Esophagus squamous epithelium (tissue), 5 donors: ENCODE measurements at places on chromosomes 1 and 21.

DNA sequence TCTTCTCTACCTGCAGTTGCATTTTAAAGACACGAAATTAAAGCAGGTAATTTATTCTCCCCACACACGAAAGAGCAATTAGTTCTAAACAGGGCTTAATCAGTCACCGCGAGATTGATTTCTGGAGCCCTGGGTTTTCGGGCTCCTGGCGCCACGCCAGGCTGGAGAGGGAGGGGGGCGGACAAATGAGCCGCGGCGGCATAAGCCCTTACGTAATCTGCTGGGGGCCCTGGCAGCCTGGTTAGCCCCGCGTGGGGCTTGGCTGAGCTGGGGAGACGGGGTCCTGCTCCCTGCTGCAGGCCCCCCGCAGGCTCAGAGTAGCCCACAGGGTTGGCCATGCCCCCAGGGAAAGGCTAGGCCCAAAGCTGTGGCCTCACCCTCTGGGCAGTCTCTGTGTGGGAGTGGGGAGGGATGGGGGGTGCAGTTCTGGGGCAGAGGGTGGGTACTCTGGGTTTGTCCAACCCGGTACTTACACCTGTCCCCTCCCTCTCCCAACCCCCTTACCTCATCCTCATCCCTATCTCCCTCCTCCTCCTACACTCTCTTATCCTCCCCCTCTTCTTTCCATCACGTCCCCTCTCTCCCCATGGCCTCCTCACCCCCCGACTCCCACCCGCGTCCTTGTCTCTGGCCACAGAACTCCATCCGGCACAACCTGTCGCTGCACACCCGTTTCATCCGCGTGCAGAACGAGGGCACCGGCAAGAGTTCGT is 19.9 kb downstream of the FOXO6 start:
- no peak for DNase-seq

GRCh38 chr1:44401256-44402228 is 3.5 kb upstream of the RNF220 start:
- no peak for DNase-seq

- DNase-seq, result no peak
Observed at GRCh38 chr1:7988576-7988975, 27.1 kb downstream of the PARK7 start.

- no peak for DNase-seq
Observed at GRCh38 chr1:90413519-90413918, 303.6 kb downstream of the BARHL2 start.

DNA sequence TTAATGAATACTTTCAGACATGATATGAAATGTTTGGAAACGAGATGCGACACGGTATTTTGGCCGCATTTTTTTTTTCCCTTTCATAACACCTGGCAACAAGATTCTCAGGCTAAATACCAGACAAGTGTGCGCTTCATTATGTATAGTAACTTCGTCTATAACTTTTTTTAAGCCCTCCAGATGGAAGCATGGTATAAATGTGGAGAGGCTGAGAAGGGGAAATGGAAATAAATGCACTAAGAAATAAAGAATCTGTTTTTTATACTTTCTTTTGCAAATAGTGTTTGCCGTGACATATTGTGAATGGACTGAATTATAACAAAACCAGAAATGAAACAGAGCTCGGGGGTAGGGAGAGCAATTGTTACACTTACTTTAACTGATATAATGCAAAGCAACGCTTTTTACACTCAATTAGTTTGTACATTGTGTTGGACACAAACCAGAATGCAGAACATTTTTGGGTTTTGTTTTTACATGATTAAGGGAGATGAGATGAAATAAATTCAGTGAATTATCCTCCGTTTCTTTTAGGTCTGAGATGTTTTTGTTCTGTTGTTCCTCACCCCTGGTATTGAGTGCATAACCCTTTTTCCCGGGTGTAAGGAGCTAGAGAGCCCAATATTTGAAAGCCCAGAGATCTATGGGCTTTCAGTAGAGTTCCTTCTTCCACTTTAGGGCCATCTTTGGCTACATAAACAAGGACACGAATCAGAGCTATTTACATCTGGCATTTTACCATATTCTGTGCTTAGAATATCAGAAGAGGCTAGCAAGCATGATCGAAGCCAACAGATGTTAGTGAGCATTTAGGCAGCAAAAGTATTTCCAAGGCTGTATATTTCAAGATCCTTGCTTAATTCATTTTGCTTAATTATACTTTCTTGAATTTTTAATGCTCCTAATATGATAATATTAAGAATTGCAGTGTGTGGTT is 478.0 kb downstream of the CAMTA1 start:
- DNase-seq, result no peak

DNA sequence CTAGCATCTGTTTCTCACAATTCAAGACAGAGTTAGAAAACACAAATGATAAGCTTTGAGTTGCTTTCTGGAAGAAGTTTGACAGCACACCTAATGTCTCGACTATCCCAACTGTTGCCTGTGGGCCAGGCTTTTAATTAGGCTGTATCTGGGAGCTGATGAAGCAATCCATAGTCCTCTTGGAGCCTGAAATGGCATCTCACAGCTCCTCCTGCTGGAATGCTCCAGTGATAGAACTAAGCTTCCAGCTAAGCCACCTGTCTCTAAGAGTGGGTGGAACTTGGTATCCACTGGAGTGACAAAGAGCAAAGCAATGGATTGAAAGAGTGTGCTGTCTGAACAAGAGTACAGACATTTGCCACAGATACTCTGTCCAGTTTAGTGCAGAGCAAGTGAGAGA is 605.3 kb upstream of the NR5A2 start:
- DNase-seq, result no peak

DNA sequence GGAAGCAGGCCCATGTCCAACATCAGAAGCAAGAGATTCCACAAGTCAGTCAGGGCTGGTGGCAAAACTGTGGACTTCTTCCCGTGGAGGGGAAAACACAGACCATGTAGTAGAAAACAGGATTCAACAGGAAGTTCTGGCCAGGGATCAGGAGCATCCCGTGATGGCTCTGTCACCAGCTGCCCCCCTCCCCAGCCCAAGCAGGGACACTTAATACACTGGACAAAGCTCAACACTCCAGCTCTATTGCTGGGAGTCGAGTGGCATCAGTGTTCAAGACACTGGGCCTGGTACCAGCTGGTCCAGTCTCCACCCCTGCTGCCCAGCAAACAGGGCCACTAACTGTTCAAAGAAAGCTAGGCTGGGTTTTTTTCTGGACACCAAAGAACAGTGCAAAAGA is 3.7 kb downstream of the SLC45A3 start:
- no peak for DNase-seq

DNA sequence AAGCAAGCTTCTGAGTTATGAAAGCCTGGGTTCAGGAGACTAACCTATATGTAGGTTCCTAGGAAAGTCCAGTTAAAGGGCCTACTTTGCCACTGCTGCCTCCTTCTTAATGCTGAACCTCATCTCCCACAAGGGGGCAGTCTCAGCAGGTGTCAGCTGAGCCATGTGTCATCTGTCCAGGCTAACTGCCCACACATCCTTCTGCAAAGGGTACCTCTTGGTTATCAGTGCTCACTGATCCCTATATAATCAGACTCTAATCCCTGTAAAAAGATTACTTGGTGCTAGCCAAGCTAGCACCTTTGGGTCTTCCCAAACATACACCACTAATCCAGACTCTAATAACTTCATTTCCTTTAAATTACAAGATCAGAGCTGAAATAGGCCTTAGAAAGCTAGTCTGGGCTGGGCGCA is 9.0 kb downstream of the PRDX1 start:
- no peak for DNase-seq

DNA sequence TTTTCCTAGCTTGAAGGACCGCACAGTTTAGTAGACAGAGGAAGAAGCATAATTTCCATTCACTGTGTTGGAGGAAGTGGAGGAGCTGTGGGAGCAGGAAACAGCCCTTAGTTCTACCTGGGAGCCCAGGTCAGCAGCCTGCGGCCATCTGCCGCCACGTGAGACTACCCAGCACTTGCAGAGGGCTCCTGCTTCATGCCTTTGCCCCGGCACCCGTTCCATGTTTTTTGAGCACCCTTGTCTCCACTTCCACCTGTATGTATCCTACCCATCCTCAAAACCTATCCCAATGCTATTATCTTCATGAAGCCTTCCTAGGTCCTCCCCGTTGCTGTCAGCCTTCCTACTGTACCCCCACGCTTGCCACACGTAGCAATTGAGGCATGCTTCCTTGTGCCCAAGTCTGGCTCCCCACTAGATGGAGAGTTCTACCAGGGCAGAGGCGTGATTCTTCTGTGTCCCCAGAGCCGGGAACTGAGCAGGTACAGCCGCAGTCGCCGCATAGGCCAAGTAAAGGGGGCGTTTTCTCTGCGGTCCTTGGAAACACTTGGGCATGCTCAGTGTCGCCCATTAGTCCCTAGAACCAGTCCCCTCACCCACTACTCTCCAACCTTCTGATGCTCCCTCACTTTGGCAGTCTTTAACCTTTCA is 1.9 kb downstream of the SLC6A9 start:
- DNase-seq, result no peak

DNA sequence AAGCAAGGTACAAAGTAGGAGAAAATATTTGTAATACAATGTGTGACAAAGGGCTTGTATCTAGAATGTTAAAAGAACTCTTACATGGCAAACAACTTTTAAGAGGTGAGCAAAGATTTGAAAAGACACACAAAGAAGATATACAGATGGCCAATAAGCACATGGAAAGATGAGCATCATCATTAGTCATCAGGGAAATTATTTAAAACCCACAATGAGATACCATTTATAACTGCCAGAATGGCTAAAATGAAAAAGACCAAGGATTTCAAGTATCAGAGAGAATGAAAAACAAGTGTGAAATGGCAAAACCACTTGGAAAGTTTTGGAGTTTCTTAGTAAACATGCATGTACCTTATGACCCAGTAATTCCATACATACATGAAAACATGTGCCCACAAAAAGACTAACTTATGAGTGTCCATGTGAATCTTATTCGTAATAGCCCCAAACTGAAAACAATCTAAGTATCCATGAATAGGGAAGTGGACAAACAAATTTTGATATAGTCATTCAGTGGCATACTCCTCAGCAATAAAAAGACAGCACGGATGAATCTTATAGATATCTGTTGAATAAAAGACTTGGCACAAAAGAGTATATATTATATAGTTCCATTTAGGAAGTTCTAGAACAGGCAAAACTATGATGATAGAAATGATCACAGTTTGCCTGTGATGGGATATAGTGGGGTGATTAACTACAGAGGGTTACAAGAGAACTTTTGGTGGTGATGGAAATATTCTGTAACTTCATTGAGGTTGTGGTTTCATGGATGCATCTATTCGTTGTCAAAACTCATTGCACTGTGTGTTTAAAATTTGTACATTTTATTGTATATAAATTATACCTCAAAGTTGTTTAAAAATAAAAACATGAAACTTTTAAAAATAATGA is 82.0 kb downstream of the DISP1 start:
- no peak for DNase-seq

GRCh38 chr1:29033829-29034466 is 89.8 kb downstream of the TMEM200B start:
- no peak for DNase-seq

- no peak for DNase-seq
Observed at GRCh38 chr1:227343727-227344551, 25.6 kb upstream of the CDC42BPA start.

DNA sequence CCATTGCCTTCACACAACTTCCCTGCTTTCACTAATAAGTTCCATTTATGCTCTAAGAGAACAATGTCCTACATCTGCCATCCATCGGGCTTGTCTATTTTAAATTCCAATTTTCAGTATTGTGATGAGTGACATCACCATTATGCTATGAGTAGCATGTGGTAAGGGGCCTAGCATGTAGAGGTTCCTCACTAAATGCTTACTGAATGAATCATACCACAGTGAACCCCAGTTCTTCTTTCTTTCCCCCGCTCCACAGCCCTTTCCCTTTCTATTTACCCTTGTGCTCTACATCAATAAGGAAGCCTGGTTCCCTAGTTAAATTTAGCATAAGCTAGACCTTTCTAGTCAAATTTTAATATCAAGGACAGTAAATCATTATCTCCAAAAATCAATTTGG is 195.0 kb upstream of the RGS18 start:
- DNase-seq, result no peak

- DNase-seq, result no peak
Observed at GRCh38 chr1:34742667-34743270, 12.1 kb upstream of the GJB5 start.

DNA sequence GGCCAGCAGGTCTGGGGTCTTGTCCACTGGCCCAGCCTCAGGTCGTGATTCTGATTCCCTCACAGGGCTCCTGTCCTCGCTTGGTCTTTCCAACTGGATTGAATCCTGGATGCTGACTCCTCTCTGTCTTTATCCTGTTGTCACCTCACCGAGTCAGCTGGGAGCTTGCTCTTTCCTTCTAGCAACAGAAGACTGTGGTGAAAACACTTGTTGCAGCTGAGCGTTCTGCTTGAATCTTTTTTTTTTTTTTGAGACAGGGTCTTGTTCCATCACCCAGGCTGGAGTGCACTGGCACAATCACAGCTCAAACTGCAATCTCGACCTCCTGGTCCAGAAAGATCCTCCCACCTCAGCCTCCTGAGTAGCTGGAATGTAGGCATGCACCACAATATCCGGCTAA is 8.0 kb upstream of the WNT4 start:
- DNase-seq, result no peak

- no peak for DNase-seq
Observed at GRCh38 chr1:235307158-235308124, 20.5 kb downstream of the ARID4B start.

GRCh38 chr1:236747311-236747985 is 47.6 kb upstream of the MTR start:
- DNase-seq, result no peak
